ENCODE measurements at places on chromosomes 7 and 10.

DNA sequence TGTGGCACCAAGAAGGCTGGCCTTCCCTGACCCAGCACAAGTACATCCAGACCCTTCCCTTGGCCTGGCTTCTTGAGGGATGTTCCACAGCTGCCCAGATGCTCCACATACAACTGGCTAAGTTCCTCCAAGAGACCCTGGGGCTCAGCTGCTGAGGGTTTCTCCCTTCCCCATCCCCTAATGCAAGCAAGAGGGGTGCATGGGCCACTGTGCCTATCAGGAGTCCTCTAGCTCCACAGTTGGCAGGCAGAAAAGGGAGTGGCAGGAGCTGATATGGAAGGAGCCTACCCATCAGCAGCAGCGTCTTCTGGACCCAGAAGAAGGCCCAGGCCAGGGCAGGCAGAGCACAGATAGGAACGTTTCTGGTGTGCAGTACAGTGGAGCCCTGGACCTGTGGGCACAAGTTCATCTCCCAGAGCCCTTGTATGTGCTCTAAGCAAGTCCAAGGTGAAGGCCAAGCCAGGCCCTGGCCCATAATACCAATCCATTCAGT is 26.2 kb downstream of the VSIR start:
- DNase-seq = no peak

DNA sequence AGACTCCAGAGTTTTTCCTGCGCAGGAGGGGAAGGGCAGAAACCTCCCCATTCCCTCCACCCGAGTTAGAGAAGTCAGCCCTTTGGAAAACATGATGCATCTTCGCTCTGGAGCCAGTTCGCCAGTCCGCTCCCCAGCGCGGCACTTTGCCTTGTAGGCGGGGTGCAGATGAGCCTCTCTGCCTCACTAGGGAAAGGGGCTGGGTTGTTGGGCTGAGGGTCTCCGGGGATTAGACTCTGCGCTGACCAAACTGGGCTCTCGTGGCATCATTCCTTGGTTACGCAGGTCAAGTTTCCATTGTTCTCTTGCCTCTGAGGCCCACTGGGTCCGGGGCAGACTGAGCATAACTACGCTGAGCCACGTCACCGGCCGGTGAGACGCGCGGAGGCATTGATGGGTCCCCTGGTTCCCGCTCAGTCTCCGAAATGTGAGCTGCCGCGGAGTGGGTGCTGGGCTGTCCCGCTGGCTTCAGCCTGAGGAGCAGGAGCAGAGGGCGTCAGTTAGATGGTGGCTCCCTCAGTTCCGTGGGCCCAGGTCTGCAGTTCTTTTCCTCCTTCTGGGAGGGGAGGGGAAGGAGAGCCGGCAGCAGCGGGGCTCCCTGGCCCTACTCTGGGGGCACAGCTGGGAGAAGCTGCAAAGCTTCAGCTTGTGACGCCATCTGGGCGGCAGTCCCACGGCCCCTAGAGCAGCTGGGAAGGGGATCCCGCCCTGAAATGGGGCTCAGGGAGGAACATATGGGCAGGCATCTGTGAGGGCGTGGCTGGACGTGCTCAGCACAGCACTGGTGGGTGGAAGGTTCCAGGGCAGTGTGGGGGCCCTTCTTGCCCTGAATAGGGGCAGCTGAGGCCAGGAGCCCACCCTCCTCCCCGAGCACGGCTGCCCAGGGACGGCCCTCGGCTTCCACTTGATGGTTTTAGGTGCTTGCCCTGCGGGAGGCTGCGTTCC is 121.3 kb upstream of the BTBD16 start:
- no peak for DNase-seq

GRCh38 chr10:85596389-85596788 is 770.2 kb downstream of the GRID1 start:
- no peak for DNase-seq

- DNase-seq = no peak
These were observed 81.6 kb upstream of the PFKP start for GRCh38 chr10:2985729-2986232.

DNA sequence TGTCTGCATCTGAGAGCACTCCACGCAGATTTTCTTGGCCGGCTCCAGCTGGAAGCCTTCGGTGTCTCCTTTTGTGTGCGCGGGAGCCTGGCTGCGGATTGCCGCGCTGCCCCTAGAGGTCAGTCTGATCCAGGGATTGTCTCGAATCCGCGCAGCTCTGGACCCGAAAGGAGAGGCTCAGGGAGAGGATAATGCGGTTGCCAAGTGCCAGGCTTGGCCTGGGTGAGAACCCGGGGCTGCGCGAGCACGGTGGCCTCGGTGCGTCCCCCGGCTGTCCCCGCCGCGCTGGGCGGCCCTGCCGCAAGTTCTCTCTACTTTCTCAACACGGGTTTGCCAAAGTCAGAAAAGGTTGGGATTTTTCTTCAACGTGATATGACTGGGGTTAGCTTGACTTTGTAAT is 140.9 kb downstream of the ADCYAP1R1 start:
- no peak for DNase-seq

DNA sequence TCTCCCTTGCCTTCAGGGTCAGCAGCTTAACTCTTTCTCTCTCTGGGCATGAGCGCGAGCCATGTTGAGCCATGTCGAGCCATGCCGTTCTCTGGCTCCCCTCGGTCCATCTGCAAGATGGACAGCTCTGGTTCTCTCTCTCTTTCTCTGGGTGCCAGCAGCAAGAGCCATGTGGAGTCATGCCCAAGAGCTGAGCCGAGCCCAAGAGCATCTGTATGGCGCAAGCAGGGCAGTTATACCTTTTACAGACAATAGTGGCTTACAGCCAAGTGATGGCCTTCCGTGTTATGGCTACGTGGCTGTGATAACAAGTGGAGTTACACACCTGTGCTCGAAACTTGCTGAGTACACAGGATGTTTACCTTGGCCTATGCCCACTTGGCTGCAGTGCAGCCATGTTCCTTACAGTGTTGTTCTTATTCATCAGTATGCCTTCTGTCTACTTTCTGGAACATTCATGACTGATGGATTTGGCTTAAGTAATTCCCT is 327.7 kb downstream of the GLRX3 start:
- DNase-seq = no peak

DNA sequence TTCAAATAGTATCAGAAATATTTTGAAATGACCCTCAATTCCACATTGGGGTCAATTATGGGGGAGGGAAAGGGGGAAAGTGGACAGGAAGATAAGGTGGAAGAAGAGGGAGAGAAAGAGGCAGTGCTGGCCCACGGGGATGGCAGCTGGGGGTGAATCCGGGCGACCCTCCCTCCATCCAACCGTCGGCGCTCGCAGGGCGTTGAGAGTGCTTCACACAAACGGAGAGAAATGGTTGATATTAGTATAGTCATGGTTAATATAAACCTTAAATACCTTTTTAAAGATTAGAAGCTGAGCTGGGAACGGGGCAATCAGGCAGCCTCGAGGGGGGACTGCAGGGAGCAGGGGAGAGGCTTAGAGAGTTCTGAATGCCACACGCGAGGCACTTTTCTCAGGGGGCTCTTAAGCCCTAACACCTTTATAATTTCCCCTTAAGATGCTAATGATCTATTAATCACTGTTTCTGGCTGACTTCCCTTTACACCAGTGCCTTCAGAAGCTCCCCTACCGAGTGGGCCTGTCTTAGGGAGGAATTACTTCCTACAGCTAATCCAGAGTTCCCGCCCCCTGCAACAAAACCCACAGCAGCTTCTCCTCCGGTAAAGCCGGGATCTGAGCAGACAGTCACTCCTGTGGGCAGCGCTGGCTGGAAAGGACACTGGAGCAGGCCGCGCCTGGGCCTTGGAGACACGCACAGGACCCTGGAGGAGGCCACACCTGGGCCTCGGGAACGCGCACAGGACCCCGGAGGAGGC is 39.5 kb downstream of the PRKAG2 start:
- no peak for DNase-seq
